ENCODE measurements at places on chromosomes 3 and 15. TPM values are rescaled to one million over a fixed set of nuclear protein-coding genes. Genes with fewer than 3 reads are reported as not detected.

- no peak for DNase-seq
These were observed 2.3 kb downstream of the SLC25A36 start for GRCh38 chr3:140943781-140944552.

GRCh38 chr3:146732325-146732724, 127.2 kb upstream of the PLSCR5 start:
- DNase-seq, result no peak

DNA sequence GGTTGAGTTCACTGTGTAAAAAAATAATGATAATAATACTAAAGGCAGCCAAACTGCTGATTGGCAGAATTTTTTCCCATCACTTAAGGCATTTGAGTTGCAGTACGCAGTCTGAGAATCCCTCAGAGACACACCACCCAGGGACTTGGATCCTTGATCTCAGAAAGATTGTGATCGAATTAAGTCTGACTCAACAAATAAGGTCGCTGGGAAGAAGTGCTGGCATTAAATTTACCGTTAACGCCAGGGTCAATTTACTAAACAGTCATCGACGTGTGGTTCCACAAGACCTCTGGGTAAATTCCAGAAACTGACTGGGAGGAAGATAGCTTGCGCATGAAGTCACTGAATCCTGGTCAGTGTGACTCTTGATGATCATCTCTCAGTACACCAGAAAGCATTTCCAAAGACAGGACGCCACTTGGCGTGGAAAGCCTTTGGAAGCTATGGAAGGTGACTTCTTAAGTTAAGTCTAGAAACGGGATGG, 48.3 kb upstream of the CGNL1 start:
- peak; percentile 99 for DNase-seq

DNA sequence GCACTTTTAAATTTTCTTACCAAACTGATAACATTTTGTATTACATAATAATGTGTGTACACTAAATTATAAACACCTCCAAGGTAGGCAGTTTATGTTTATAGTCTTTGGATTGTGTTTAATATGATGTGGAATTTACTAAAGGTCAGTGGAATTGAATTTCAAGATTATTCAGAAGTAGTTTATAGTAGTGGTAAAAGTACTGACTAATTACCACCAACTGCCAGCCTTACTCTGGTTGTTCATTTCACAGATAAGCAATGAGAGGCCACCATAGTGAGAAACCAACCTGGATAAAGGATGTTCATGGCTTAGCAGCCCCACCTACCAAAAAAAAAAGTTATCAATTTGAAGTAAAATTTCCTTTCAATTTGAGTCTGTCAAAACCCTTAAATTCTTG, 54.0 kb upstream of the EIF5A2 start:
- peak; percentile 34 for DNase-seq

DNA sequence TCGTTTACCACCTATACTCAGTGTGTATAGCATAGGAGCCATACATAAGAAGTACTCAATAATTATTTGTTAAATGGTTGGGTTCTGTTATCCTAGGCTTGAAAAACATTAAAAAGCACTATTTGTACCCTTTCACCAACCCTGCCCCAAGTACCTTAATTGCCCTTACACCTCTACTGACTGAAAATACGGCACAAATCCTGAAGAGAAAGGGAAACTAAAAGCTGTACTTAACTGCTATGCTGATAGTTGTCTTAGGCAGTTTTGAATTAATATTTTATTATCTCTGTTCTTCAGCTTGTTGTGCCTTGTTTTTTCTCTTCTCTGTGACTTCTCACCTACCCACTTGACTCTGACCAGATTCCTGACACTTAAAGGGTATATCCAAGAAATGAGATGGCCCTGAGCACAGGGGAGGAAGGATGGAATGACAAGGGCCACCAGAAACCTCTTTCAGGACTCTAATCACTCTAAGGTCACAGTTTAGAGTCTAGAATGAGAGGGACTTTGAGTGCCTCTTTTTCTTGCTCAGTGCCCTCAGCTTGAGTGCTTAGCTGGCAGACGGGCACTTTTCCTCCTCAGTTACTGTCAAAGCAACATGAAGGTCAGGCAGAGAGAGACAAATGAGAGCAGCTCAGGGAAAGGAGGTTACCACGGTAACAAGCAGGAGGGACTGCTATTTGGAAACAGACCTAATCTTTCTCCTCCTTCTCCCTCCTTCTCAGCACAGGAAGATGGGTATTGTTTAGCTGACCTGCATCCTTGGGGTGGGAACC, 136.5 kb downstream of the ZNF609 start:
- DNase-seq, result peak; percentile 72

DNA sequence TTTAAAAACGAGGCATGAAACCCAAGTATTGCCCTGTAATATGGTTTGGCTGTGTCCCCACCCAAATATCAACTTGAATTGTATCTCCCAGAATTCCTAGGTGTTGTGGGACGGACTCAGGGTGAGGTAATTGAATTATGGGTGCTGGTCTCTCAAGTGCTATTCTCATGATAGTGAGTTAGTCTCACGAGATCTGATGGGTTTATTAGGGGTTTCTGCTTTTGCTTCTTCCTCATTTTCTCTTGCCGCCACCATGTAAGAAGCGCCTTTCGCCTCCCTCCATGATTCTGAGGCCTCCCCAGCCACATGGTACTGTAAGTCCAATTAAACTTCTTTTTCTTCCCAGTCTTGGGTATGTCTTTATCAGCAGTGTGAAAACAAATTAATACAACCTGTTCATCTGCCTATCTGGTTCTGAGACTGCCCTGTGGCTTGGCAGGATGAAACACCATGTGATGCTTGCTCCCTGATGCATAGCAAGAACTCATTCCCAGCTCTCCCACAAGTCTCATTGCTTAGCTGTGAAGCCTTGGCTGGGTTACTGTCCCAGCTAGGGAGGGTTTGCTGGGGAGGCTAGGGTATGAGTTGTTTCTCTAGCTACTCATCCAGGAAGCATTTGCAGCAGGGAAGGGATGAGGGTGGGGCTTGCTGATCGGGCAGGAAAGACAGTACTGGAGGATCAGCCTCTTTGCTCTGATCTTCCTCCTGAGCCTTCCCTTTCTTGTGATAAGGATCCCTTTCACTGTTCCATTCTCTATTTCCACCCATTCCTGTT, 3.7 kb upstream of the SQOR start:
- peak; percentile 82 for DNase-seq

GRCh38 chr15:39598958-39599845, 18.3 kb downstream of the THBS1 start:
- peak; percentile 63 for DNase-seq

- peak; percentile 91 for DNase-seq
These were observed 47.6 kb downstream of the RAP2B start for GRCh38 chr3:153209596-153209995.

GRCh38 chr3:25455441-25456132, 27.5 kb downstream of the RARB start:
- peak; percentile 86 for DNase-seq

- no peak for DNase-seq
These were observed 693.0 kb downstream of the NR2F2 start for GRCh38 chr15:97023488-97023844.

- no peak for DNase-seq
These were observed 1016.6 kb downstream of the PLOD2 start for GRCh38 chr3:145144361-145144760.

- DNase-seq, result no peak
These were observed 464.1 kb downstream of the RAP2B start for GRCh38 chr3:153626158-153626557.

DNA sequence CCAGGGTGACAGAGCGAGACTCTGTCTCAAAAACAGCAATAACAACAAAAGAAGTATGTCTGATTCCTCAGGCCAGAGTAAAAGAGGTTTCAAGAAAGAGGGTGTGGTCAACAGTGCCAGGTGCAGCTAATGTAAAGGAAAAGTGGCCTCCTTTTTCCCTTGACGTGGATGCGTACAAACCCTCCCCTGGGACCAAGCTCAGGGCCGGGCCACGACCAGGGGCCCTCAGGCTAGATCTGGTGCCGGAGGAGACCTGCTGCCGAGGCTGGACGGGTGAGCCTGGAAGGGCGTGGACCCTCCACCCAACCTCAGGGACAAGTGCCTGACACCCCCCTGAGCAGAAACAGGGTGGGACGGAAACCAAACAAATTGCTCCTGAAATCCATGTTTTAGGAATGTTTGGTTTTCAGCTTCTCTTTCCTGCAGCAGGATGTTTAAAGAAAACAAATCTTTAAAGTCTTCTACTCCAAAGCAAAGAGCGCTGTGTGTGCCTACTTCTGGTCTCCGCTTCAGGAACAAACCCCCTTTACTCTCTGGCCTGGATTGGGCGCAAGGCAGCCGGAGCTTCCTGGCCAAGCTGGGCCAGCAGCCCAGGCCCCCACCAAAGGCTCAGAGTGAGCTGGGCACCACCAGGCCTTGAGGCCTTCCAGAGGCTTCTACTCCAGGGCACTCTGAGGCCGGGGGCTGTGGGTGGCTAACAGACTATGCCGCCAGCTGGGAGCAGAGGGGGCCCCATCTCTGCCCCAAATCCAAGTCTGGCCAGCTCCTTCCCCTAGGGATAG, 21.4 kb downstream of the ZDHHC19 start:
- no peak for DNase-seq

- DNase-seq, result no peak
These were observed 60.3 kb downstream of the MYO9A start for GRCh38 chr15:72057548-72058091.

- peak; percentile 25 for DNase-seq
These were observed 9.5 kb downstream of the ISL2 start for GRCh38 chr15:76345880-76346668.

GRCh38 chr3:150308481-150309256, 99.4 kb upstream of the TSC22D2 start:
- DNase-seq, result peak; percentile 67

DNA sequence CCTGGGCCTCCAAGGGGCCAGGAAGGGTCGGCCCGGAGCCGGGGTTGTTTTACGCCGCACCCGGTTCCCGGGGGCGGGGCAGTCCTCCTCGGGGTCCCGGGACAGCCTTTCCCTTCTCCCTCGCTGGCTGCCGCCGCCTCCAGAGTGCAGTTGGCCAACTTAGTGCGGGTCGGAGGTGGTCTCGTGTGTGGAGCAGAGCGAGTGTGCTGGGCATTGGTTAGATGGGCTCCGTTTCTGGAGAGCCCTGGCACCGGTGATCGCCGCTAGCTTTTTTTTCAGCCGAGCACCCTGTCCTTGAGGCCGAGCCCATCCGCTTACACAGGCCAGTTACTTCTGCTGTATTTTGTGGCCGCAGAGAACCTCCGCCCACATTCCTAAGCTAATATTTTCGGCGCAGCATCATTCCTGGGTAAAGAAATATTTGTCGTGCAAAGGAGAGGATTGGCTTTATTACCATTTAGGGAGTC, 585 bp downstream of the KIF23 start:
- peak; percentile 93 for DNase-seq

DNA sequence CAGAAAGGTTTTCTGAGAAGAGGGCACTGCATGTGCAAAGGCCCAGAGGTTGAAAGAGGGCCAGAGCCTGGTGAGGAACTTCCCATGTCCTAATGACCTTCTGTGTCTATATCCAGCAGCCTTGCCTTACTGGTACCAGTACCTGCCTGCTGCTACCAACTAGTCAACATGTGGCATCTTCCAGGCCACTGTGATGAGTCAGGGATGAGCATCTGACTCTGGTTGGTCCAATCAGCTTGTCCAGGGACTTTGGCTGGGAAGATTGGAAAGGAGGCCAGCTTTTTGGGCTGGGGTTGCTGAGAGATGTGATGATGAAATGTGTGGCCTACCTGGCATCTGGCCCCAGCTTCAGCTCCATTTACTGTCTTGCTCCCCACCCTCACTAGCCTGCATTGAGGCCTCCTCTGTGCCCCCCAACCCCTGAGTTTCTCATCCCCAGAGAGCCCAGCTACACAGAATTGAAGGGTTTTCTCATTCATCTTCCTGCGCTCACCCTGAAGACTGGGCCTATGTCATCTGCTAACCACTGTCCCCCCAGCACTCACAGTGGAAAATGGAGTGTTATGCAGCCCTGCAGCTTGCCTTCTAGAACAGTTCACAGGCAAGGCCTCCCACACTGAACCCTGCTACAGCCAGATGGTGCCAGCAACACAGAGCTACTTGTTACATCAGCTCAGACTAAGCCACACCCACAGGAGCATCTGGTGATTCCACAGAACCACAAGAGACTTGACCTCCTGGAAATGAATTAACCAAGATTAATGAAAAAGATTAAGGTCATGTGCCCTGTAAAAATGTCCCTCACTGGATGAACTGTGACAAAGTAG, 1.3 kb upstream of the TWF2 start:
- peak; percentile 81 for DNase-seq

DNA sequence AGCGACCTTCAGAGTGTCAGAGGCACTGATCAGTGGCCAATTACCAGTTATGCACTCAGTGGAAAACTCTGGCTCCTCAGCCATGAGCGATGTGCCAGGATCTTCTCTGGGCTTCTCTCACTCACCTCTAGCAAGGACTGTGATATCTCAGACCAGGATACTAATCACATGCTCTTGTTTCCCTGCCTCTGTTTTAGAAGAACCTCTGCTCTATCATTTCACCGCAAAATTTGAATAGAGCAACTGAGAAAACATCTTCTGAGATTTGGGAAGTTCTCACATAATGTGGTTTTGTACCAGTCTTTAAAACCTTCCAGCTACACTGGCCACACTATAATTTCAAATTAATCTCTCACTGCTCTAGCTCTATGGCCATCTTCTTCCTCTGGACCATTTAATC, 325.8 kb upstream of the FRG2C start:
- DNase-seq, result no peak

DNA sequence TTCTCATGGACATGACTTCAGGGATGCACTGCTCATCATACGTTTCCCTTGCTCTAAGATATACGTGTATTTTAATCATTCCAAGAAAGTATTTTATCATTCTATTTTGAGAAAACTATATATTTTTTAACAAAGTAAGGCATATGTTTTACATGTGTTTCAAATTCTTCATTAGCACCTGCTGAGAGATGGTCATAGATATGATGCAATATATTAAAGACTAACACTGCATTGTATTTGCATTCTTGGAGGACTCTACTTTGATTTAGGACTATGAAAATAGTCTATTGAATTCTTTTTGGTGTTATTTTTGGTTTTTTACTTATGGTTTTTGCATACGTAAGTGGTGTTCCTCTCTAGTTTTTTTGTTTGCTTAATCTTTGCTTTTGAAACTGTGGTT, 54.2 kb upstream of the MTMR10 start:
- no peak for DNase-seq

The TUBGCP4 gene
- total RNA-seq, result 22.1 TPM

The KNG1 gene
- total RNA-seq, result not detected

The GASK1A gene
- 2.6 TPM for total RNA-seq

The LEO1 gene
- total RNA-seq, result 24.2 TPM

The GPR62 gene
- total RNA-seq, result 0.02 TPM

The NEIL1 gene
- 0.91 TPM for total RNA-seq

The GRAMD1C gene
- total RNA-seq, result 2.2 TPM

The SLC7A14 gene
- total RNA-seq, result 2.8 TPM

The SPINT1 gene
- total RNA-seq, result 8.3 TPM

The SLC38A3 gene
- total RNA-seq, result 0.89 TPM

The DNAH1 gene
- total RNA-seq, result 0.02 TPM

Measured in M059J (cell line).